ENCODE measurements at places on chromosomes 5 and 9. TPM values are rescaled to one million over a fixed set of nuclear protein-coding genes. Genes with fewer than 3 reads are reported as not detected.

The ECSCR gene
- not detected for total RNA-seq

The OR1J2 gene
- 0.29 TPM for total RNA-seq

The GLRA1 gene
- total RNA-seq, result not detected

The ADAMTS2 gene
- total RNA-seq, result 203 TPM

The RMI1 gene
- 8.0 TPM for total RNA-seq

The CRHBP gene
- total RNA-seq, result under 0.01 TPM

The NRARP gene
- total RNA-seq, result under 0.01 TPM

The CCDC183 gene
- total RNA-seq, result not detected

The TEK gene
- total RNA-seq, result 8.3 TPM

The FRMD3 gene
- total RNA-seq, result 0.36 TPM

The CDC25C gene
- 1.8 TPM for total RNA-seq

The SLC6A3 gene
- total RNA-seq, result not detected

The PRR16 gene
- 30.4 TPM for total RNA-seq

- peak; percentile 31 for DNase-seq
Measured at GRCh38 chr9:78982849-78983248, 588.9 kb upstream of the TLE4 start.

DNA sequence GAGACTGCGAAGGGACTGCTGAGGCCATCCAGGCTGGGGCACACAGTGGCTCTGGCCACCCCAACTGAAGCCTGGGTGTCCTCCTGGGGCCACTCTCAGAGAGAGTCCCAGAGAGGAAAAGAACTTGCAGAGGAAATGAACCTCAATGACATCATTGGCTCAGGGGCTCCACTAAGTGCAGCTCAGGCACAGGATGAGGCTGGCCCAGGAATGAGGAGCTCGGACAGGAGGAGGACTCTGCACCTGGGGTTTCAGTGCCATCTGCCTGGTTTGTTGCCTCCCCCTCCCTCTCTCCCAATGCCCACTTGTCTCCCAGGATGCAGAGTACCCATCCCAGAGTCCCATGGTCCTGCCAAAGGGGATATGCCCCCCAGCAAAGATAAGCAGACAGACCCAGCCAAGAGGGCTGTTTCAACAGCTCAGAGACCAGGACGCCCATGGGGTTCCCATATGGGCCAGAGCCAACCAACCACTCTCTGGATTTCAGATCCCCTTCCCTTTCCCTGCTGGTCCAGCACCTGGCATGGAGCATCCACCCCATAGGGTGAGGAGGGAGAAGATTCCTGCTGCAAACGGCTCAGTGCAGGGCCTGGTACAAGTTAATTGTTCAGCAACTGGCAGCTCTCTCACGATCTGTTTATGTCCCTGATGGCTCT is 26.9 kb upstream of the OLFM1 start:
- DNase-seq, result no peak

DNA sequence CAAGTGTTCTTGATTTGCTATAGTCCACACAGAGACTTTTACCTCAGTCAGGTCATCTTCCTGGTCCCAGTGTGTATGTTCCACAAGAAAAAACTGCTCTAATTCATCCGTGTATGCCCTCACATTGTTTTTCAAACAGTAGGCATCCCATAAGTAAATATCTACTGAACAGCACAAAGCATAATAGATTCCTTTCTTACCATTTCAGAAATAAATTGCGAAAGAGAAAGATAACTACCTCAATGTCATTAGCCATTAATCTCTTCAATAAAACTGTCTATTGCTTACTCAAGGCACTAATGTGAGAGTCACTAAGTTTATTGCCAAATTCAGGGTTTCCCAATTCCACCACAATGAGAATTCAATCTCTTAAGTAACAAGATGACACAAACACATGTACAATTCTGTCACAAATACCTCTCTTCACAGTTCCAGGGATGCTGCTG is 9.6 kb downstream of the FBXW2 start:
- DNase-seq, result peak; percentile 3

DNA sequence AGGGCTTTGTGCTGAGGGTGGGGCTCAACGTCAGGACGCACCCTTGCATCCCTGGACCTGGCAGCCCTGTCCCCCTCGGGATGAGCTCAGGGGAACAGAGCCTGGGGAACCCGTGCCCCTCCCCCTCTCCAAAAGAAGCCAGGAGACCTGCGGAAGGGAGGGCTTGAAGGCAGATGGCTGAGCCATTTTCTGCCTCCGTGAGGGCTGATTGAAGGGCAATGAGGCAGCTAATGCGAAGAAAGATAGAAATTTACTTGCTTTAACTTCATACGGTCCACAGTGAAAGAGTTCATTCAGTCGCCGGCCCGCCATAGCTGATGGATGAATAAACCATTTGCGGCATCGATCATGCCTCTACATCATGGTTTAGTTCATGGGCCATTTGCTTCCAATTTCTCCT is 28.8 kb downstream of the ASS1 start:
- DNase-seq, result no peak

DNA sequence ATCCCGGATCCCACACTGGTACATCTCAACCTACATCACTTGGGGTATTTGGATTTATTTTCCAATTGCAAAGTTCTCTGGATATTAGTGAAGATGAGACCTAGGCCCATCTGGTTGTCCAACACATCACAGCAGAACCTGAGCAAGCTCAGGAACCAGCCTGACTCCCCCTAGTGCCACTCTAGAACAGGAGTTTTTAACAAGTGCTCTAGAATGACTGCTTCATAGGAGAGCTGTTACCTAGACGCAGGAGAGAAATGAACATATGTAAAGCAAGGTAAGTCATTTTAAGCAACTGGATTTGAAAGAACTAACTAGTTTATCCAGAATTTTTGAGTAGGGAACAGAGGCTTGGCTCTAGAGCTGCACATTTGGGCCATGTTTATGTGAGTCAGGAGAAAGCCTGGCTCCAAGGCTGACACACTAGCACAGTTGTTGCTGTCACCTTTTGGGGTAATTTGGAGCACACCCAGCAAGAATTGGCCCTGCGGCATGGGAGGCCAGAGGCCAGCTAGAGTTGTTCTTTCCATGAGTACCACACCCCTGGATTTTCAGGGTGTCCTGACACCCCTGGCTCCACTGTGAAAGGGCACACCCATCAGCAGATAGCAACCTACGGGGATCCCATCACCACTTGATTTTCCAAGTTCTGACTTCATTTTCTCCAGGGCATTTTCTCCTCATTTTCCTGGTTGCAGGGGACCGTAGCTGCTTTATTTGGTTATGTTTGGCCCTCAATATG is 110.9 kb upstream of the LPAR1 start:
- DNase-seq, result no peak

DNA sequence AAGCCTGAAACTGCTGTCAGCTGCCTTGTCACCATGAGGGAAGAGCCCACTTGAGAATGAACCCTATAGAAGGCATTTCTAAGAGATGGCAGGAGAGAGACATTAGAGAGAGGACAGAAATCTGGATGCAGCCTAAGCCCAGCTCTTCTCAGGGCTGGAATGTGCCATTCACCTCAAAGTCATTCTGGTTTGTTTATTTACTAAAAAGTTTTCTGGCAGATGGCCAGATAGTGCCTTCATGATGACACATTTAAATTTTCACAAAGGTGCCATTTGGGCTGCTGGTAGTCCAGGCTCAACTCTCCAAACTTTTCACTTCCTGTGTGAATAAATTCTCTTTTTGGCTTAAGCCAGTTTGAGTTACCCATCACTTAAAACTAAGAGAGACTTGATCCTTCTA is 144.6 kb upstream of the ZNF366 start:
- no peak for DNase-seq

DNA sequence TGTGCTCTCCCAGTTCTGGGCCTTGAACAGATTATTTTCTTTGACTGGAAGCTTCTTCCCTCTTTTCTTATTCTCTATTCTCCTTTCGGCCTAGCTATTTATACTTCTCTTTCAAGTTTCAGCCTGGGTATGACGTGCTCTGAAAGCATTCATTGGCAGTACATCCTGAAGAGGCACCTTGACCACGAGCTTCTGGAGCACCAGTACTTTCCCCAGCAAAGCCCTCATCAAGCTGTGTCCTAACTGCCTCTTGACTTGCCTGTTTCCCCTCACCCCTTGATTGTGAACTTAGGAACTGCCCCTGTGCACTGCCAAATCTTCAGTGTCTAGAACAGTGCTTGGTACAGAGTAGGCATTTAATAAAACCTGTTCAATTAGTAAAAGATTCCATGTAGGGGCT is 154.9 kb downstream of the KCTD16 start:
- no peak for DNase-seq

GRCh38 chr9:137055385-137056364 is 1.8 kb upstream of the ENTPD2 start:
- DNase-seq, result peak; percentile 98

DNA sequence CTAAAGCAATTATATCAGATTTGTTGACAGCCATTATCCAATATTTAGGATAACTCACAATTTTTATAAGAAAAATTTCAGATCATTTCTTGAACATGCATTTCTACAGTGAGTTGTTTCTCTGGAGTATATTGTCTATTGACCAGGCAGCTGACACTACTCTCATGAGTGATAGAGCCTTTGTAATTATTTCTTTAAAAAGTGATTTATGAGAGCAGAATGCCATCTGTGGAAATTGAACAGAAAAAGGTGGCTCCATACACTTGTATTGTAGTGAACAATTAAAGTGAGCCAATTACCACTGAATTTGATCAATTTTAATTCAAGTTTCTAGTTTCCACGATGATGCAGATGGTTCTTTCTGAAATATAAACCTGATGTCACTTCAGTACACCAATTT is 855.4 kb downstream of the TAF11L14 start:
- no peak for DNase-seq

Measured in osteoblast (primary cell).